Activated CD8-positive, alpha-beta T cell treated with anti-CD3 and anti-CD28 coated beads, Interleukin-2, amount 10 ng/mL, durations not matched to agents 7 days and 5 days (primary cell): ENCODE measurements at places on chromosomes 5 and 9. TPM values are rescaled to one million over a fixed set of nuclear protein-coding genes. Genes with fewer than 3 reads are reported as not detected.

- H3K4me1 ChIP-seq = no peaks in the 10 kb centered on the region
- no peak overlapping the region for H3K4me3 ChIP-seq
- no peak for DNase-seq
- no peak overlapping the region for H3K27ac ChIP-seq
These were observed 409.6 kb upstream of the MPDZ start for GRCh38 chr9:13688990-13689600.

- peaks cover 49% of the 10 kb centered on the region for H3K4me1 ChIP-seq
- no peak overlapping the region for H3K27ac ChIP-seq
- no peak overlapping the region for H3K4me3 ChIP-seq
- H3K27me3 ChIP-seq = no peaks in the 10 kb centered on the region
- peaks cover 19% of the 10 kb centered on the region for H3K36me3 ChIP-seq
These were observed 187.7 kb upstream of the PTGER4 start for GRCh38 chr5:40492056-40492455.

GRCh38 chr5:175325681-175326080 lies 118.3 kb downstream of the DRD1 start:
- no peaks in the 10 kb centered on the region for H3K27me3 ChIP-seq
- no peak for DNase-seq
- no peaks in the 10 kb centered on the region for H3K4me1 ChIP-seq
- H3K36me3 ChIP-seq = no peaks in the 10 kb centered on the region
- H3K4me3 ChIP-seq = no peak overlapping the region
- no peak overlapping the region for H3K27ac ChIP-seq

- peaks cover 11% of the 10 kb centered on the region for H3K27me3 ChIP-seq
- no peak overlapping the region for H3K4me3 ChIP-seq
- no peak for DNase-seq
- peaks cover 18% of the 10 kb centered on the region for H3K4me1 ChIP-seq
These were observed 3.3 kb downstream of the GPX3 start for GRCh38 chr5:151023651-151024050.

DNA sequence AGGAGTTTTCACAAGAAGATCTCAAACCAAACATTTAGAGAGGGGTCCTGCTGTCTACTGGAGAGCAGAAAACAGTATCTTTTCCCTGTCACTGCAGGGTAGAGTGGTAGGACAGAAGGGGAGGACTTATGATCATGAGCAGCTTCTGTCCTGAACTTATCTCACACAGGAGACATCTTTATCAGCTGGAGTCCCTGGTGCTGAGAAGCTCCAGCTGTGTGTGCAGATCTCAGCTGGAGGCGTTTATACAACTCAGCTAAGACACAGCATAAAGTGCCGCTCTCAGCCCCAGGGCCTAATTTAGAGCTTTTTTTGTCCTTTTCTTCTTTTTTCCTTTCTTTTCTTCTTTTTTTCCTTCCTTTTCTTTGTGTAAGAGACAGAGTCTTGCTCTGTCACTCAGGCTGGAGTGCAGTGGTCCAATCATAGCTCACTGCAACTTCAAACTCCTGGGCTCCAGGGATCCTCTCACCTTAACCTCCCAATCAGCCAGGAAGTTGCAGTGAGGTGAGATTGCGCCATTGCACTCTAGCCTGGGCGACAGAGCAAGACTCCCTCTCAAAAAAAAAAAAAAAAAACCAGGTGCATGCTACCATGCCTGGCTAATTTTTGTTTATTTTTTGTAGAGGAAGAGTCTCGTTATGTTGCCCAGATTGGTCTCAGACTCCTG lies 31.9 kb downstream of the CCDC125 start:
- no peak for DNase-seq
- no peak overlapping the region for H3K27ac ChIP-seq
- peaks cover 4% of the 10 kb centered on the region for H3K36me3 ChIP-seq
- no peaks in the 10 kb centered on the region for H3K4me1 ChIP-seq
- H3K27me3 ChIP-seq = no peaks in the 10 kb centered on the region

GRCh38 chr5:103424453-103425205 lies 138.0 kb downstream of the NUDT12 start:
- no peak for DNase-seq
- no peaks in the 10 kb centered on the region for H3K36me3 ChIP-seq
- H3K27me3 ChIP-seq = no peaks in the 10 kb centered on the region
- H3K4me3 ChIP-seq = no peak overlapping the region
- no peak overlapping the region for H3K27ac ChIP-seq
- no peaks in the 10 kb centered on the region for H3K4me1 ChIP-seq

- no peaks in the 10 kb centered on the region for H3K36me3 ChIP-seq
These were observed 443.5 kb downstream of the PLK2 start for GRCh38 chr5:58016358-58016757.

GRCh38 chr9:16131264-16131663 lies 578.4 kb downstream of the CCDC171 start:
- no peaks in the 10 kb centered on the region for H3K36me3 ChIP-seq
- H3K4me1 ChIP-seq = no peaks in the 10 kb centered on the region
- H3K4me3 ChIP-seq = no peak overlapping the region

DNA sequence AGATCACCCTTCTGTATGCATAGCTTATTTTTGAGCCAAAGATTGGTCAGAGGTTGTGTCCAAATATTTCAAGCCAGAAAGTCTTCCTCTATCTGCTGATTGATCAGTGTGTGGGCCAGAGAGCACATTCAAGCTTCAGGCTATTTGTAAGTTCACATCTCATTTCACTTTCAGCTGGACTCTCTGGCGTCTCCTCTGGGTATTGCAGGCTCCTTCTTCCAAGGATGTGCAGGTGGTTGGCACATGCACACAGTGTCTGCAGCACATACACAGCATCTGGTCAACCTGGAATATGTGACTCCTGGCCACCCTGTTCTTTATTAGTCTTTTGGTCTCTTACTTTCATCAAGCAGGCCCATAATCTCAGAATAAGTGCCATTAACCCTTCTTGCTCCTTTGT lies 516.1 kb downstream of the ANXA1 start:
- no peak for DNase-seq
- H3K36me3 ChIP-seq = no peaks in the 10 kb centered on the region
- no peak overlapping the region for H3K4me3 ChIP-seq
- no peak overlapping the region for H3K27ac ChIP-seq
- H3K27me3 ChIP-seq = no peaks in the 10 kb centered on the region

DNA sequence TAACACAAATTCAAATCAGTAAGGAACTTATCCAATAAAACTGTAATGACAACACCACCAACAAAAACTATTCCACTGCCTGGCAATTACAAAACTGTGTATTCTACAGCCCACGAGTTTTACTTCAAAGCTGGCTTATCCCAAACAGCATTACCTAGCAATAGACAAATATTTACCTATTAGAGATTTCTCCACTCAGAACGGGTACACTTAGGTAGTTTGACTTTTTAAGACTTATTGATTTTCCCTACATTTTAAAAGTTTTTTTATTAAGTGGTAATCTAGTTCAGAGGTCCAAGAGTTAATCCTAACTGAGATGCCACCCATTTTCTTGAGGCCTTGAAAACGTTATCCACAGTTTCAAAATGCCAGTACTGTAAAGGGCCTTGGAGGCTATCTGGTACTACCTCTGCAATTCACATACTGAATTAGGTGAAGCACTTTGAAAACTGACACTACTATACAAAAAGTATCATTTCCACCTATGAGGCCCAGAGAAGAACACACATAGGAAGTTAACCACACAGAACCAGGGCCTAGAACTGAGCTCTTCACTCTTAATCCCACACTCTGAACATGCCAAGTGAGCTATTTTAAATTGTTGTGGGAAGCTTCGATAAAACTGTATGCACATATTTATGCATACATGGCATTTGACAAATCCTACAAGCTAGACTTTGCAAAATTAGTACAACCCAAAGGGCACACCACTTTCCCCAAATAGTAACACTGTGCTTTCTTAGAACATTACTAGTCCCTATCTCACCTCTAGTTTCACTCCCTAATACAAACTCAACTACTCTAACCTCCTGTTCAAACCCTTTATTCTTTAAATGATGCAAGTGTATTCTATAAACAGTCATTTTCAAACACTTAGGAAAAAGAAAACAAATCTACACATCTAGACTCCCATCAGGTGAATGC lies 2.1 kb downstream of the NADK2 start:
- H3K4me1 ChIP-seq = peaks cover 31% of the 10 kb centered on the region
- H3K27ac ChIP-seq = no peak overlapping the region

- H3K27me3 ChIP-seq = no peaks in the 10 kb centered on the region
- H3K36me3 ChIP-seq = no peaks in the 10 kb centered on the region
- no peak for DNase-seq
- H3K27ac ChIP-seq = no peak overlapping the region
These were observed 285.1 kb upstream of the CDH6 start for GRCh38 chr5:30908356-30908755.

- no peaks in the 10 kb centered on the region for H3K36me3 ChIP-seq
- no peak overlapping the region for H3K27ac ChIP-seq
- no peaks in the 10 kb centered on the region for H3K4me1 ChIP-seq
- H3K4me3 ChIP-seq = no peak overlapping the region
These were observed 41.3 kb downstream of the ZNF366 start for GRCh38 chr5:72465601-72466563.

- DNase-seq = no peak
- H3K27me3 ChIP-seq = peaks cover 1% of the 10 kb centered on the region
- H3K27ac ChIP-seq = no peak overlapping the region
- H3K4me1 ChIP-seq = no peaks in the 10 kb centered on the region
- H3K36me3 ChIP-seq = no peaks in the 10 kb centered on the region
These were observed 132.4 kb upstream of the OTULINL start for GRCh38 chr5:14449052-14449661.

- peak; percentile 72 for DNase-seq
- H3K4me1 ChIP-seq = peaks cover 17% of the 10 kb centered on the region
- H3K36me3 ChIP-seq = peaks cover 7% of the 10 kb centered on the region
- peak overlapping the region; percentile 63 for H3K4me3 ChIP-seq
These were observed 998 bp upstream of the FGF18 start for GRCh38 chr5:171418316-171418981.

GRCh38 chr5:55177078-55177477 lies 4.1 kb upstream of the CDC20B start:
- peaks cover 36% of the 10 kb centered on the region for H3K4me1 ChIP-seq
- H3K27ac ChIP-seq = no peak overlapping the region
- H3K36me3 ChIP-seq = no peaks in the 10 kb centered on the region
- H3K27me3 ChIP-seq = peaks cover 69% of the 10 kb centered on the region
- H3K4me3 ChIP-seq = peak overlapping the region; percentile 12
- DNase-seq = no peak

DNA sequence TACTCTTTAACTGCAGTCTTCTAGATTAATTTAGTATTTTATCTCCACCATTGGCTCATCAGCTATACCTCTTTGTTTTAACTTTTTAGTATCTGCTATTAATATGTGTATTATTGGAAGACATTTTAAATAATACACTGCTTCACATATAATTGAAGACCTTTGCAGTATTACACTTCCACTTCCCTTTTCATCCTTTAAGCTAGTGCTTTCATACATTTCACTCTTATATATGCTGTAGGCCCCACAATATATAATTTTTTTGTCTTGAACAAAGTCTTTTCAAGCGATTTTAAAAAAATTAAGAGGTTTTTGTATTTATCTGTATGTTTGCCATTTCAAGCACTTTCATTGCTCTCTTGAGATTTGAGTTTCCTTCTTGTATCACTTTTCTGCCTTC lies 8.6 kb upstream of the LPCAT1 start:
- H3K27me3 ChIP-seq = peaks cover 26% of the 10 kb centered on the region
- no peak overlapping the region for H3K27ac ChIP-seq
- peaks cover 24% of the 10 kb centered on the region for H3K4me1 ChIP-seq
- H3K4me3 ChIP-seq = no peak overlapping the region
- no peak for DNase-seq

Gene TAF1L
- total RNA-seq = not detected

Gene DMGDH
- total RNA-seq = not detected

Gene OR13C2
- total RNA-seq = not detected

Gene AGXT2
- not detected for total RNA-seq

Gene GGTA1
- not detected for total RNA-seq
